ENCODE measurements at places on chromosomes 5 and 9.

GRCh38 chr5:174065528-174066197, 20.2 kb downstream of the NSG2 start:
- DNase-seq = no peak

- DNase-seq = no peak
Observed at GRCh38 chr9:130128251-130128650, 44.0 kb upstream of the NCS1 start.

- DNase-seq = no peak
Observed at GRCh38 chr5:35762368-35762767, 94.3 kb upstream of the IL7R start.

DNA sequence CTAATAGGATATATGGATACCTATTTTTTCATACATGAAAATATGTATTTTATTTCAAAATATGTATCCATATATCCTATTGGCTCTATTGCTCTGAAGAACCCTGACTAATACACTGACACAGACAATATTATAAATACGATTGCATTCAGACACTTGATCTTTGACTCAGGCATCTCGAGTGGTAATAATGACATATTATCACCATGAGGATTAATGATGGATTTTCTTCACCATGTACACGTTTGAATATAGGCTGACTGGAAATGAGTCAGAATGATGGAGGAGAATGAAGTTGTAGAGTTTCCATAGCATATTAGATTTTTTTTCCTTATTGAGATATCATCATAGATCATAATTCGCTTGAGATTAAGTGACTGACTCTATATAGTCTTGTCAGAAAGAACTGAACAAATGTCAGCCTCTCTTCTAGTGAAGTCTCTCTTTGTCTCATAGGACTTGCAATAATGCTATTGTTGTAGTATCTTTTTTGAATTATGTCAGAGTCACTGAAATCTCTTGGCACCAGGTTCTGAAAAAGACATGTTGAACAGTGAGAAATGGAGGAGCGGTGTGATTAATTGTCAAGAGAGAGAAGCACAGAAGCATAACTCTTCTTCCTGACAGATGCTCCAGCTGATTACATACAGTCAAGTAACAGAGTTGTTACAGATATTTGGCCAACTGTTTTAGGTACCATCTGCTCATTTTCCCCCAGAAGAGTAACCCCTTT, 41.4 kb upstream of the SLCO6A1 start:
- no peak for DNase-seq

DNA sequence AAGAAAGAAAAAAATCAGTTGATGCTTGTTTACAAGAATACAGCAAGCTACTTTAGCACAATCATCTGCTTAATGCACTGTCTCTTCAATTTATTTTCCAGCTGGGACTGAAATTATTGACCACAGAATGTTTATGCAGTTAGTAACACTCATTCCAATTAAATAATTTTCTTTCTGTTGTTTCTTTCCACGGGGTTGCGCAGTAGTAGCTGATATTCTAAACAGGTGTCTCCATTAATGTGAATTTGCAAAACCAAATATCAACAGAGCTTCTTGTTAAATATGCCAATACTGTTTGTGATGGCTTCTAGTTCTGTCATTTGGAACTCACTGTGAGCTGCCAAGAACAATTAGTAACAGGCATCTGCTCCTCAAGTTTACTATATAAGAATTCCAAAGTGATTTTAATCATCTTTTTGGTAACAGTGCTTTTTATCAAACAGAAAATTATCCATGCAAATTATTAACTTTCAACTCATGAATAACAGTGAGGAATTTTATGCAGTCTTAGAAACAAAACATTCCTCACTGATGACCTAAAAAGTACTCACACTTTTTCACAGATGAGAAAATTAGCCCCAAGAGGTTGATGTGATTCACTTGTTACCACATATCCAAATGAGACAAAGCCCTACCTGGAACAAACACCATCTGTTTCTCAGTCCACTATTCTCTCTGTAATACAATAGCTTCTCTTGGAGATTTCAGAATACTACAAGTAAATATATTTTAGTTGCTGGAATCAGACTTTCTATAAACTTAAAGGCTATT, 567.6 kb upstream of the RGMB start:
- no peak for DNase-seq

GRCh38 chr5:82422751-82423181, 144.6 kb upstream of the RPS23 start:
- DNase-seq = no peak

DNA sequence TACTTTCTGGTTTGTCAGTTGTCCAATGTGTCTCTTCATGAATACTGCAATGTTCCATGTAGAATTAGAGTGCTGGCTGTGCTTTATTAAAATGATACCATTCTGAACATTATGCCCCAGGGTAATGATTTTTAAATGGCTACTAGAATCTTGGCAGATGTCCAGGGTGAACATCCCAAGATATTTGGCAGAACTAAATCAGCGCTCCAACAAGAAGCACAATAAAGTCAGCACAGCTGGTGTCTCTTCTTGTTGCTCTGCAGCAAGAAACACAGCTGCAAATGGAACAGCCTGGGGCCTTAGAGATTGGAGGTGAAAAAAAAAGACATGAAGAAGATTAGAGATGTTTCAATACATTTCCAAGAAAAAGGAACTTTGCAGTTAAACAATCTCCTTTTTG, 248.3 kb downstream of the CDH18 start:
- DNase-seq = no peak

DNA sequence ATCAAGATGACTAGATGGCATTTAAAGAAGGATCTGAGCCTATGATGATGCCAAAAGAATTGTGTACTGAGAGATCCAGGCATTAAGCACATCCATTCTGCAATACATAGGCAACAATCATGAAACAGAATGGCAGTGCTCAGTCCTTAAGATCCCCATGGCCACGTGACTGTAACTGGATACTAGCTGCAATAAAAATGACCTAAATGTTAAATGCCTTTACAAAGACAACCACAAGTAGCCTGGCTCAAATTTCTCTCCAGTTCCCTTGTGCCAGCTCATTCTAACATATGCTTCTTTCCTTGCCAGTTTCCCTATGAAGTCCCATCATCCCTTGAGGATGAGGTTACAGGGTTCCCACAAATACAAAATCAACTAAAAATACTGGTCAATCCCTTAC, 148.3 kb upstream of the GHR start:
- DNase-seq = no peak

- DNase-seq = no peak
Observed at GRCh38 chr9:134069480-134070399, 1.9 kb upstream of the BRD3 start.

GRCh38 chr9:74499770-74500583, 2.8 kb downstream of the RORB start:
- no peak for DNase-seq

DNA sequence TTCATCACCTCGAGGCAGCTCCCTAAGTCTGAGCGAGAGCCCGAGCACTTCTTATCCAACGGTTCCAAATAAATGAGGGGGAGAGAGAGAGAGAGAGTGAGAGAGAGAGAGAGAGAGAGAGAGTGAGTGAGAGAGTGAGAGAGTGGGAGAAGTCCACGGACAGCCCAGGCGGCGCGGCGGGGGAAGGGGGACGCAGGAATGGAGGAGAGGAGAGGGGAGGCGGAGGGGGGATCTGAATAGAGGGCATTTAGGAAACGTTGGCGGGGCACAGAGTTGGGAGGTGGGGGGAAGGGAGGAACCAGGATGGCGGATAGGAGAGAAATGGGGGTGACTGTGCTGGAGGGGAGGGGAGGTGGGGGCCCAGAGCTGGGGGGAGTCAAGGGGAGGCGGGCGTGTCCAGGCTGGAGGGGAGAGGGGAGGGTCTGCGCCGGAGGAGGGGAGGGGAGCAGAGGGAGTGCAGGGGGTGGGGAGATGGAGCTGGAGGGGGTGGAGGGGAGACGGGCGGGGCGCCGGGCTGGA, 398 bp upstream of the BASP1 start:
- no peak for DNase-seq

DNA sequence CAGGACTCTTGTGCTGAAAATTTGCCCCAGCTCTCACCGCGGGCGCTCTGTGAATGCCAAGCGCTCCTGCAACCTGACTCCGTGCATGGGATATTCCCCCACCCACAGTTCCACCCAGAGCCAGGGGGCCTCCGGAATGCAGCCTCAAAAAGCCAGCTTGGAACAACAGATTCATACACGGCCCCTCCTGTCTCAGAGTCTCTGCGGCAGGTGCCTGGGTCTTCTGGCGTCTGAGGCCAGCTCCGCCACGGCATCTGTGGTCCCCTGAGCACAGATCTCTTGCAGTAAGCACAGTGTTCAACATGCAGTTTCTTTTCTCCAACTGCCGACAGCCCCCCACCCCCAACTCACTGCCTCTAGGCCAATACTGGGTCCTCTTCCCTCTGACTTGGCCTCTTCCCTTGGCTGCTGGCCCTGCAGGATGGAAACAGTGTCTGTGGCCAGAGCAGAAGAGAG, 355.7 kb upstream of the IRX2 start:
- DNase-seq = no peak

DNA sequence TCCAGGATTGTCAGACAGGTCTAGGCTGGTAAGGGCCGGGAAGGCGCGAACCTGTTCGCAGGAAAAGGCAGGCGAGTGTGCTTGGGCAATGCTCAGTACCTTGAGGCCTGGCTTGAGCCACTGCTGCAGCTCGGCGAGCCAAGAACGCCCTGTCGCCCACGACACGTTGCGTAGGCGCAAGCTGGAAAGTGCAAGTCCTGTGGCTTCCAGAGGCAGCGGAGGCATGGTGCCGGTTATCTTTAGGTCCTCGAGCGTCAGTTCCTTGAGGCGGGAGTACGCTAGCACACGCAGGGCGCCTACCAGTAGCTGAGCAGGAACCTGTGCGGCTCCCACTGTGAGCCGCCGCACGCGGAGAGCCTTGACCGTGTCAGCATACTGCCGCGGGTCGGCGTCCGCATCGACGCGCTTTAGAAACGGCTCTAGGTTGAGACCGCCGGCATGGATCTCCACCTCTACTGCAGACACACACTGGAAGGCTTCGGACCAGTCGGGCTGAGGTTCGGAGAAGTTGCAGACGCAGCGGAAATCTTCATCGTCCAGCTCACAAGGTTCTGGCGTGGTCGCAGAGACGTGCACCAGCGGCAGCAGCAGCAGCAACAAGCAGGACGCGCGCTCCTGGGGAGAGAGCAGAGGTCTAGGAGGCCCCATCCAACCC, 482 bp downstream of the CD14 start:
- DNase-seq = no peak

- no peak for DNase-seq
Observed at GRCh38 chr9:88721025-88721424, 186.0 kb downstream of the NXNL2 start.

DNA sequence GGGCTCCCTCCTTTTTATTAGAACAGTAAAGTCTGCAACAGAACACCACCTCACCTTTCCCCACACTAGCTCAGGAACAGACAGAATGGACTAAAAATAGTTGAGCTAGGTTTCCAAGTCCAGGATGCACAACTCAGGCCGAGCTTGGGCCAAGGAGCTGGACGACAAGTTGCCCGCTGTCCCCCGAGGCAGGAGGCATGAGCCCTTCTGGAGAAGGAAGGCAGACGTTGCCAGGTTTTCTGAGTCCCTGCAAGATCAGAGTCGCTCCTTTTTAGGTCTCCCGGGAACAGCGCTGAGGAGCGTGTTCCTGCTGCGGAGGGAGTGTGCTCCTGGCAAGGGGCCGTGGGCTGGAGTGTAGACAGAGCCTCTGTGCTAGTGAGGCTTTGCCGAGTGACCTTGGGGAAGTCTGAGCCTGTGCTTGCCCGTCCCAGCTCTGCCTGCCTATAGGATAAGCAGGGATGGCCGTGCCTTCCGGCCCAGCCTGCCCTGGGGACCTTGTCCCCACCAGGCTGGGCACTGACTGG, 121.6 kb downstream of the WNK2 start:
- no peak for DNase-seq

DNA sequence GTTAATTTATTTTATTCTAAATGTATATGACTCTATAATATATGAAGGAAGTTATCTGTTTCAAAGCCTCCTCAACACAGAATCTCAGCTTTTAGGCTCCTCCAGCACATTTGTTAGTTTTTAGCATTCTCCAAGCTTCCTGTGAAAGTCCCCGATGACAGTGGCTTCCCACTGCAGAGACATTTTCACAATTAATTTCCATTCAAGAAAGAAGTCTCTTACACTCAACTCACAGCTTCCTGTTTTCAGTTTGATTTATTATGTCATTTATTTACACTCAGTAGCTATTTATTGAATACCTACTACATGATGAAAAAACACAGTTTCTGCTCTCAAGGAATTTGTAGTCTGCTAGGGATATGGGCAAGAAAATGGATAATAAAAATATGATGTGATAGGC, 2228.2 kb upstream of the WWC1 start:
- DNase-seq = no peak

DNA sequence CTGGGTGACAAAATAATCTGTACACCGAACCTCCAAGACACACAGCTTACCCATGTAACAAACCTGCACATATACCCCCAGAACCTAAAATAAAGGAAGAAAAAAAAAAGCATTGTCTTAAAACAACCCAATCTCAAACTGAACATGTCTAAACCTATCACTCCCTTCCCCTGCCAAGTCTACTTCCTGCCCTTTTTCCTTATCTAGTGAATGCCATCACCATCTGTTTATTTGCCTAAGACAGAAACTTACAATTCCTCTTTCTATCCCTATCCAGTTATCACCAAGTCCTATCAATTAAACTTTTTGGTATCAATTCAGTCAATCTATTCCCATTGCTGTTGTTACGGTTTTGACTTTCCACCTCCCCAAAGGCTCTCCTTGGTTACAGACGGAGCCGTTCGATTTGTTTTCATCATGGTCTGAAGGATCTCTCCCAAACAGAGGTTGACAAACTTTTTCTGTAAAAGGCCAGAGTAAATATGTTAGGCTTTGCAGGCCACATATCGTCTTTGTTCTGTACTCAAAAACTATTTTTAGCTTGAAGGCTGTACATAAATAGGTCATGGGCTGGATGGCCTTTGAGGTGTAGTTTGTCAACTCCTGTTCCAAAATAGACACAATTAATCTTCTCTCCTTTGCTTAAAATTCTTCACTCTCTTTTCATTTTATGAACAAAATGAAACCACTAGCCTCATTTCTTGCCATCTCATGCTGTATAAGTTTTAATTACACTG, 12.1 kb downstream of the NOL8 start:
- DNase-seq = no peak

DNA sequence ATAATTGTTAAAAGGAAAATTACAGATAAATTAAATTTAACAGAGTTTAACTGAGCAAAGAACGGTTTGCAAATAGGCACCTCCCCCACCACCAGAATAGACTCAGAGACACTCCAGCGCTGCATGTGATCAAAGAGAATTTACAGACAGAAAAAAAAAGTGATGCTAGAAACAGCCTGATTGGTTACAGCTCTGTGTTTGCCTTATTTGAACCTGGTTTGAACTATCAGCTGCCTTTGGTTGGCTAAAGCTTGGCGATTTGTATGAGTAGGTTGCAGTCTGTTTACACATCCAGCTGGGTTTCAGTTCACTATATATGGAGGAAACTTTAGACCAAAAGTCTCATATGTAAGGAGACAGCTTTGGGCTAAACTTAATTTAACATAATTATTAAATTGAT, 249.1 kb downstream of the ENC1 start:
- no peak for DNase-seq

- no peak for DNase-seq
Observed at GRCh38 chr9:107647611-107648010, 158.0 kb upstream of the KLF4 start.

GRCh38 chr5:170755679-170756456, 27.7 kb upstream of the GABRP start:
- DNase-seq = no peak
